ENCODE measurements at places on chromosomes 3 and 15.

DNA sequence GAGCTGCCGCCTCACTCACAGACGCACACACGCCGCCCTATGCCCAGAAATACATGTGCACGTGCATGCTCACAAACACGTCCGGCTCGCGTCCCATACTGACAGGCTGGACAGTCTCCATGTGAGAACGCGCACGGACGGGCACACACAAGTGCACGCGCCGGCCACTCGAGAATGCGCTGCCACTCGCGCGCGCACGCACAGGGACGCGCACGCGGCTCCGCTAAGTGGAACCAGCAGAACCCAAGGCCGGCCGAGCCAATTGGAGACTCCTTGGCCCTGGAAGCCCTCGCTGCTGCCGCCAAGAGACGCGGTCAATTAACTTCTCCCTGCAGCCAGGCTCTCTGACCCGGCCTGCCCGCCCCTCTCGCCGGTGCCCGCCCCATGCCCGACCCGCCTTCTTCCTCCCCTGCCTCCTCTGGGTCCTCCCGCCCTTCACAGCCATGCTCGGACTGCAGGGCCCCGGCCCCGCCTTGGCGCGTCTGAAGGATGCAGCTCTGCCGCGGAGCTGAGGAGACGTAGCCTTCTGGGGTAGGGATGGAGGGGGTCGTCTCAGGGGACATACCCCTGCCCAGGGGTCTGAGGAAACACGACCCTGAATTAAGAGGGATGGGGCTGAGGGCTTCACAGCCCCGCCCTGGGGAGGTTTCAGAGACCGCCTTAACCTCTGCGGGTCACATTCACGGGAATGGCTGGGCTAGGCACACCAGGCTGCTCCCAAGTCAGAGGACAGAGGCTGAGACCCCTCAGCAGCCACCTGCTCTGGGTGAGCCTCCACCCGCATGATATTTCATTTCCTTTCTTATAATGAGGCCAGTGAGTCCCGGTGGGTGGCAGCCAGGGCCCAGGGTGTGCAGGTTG lies 15.0 kb downstream of the PTH1R start:
- no peak for DNase-seq

DNA sequence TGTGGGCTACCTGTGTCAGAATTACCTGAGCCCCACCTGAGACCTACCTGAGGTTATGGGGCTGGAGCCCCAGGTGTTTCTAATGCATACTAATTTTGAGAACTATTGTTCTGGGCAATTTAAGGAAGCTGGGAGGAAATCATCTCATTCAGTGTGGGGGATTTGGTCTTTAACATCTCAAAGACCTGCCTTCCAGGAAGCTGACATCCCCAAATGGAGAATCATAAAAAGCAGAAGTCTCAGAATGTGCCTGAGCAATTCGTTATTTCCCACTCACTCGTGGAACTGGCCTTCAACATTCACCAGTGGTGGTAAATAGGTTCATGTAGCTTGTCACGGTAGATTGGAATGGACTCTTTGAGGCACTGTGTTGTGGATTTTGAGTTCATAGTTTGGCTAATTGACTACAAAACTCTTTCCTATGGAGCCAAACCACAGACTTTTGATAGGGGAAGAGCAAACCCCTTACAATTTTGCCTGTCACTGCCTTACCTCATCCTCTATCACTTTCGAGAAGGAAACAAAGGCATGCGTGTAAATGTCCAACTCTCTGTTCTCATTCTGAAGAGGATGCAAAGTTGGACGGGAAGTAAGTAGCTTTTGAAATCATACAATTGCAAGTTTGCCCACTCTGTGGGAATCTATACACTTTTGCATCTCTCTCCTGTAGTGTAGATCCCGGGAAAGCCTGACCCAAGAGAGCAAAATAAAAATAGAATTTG lies 521.0 kb upstream of the MDFIC2 start:
- no peak for DNase-seq

- DNase-seq, result no peak
These were observed 631 bp downstream of the CYP1A1 start for GRCh38 chr15:74724570-74725224.

DNA sequence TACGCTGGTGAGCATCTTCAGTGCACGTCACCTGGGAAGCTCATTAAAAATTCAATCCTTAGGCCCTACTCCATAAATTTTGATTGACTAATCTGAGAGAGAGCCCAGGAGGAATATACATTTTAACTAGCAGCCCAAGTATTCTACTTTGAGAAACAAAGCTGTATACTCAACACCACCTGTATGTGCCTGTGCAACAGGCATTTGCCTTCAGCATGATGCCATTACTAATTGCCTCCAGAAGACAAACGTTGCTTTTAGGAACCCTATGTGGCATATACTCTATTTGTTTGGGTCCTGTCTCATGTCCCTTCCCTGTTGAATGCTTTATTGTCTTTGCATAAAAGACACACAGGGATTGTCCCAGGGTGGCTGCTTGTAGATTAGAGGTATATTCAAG lies 7.7 kb downstream of the ASTE1 start:
- no peak for DNase-seq

- DNase-seq, result no peak
These were observed 193.6 kb downstream of the UBE2E2 start for GRCh38 chr3:23396746-23397145.

- no peak for DNase-seq
These were observed 1.0 kb downstream of the HYAL1 start for GRCh38 chr3:50302095-50303012.

DNA sequence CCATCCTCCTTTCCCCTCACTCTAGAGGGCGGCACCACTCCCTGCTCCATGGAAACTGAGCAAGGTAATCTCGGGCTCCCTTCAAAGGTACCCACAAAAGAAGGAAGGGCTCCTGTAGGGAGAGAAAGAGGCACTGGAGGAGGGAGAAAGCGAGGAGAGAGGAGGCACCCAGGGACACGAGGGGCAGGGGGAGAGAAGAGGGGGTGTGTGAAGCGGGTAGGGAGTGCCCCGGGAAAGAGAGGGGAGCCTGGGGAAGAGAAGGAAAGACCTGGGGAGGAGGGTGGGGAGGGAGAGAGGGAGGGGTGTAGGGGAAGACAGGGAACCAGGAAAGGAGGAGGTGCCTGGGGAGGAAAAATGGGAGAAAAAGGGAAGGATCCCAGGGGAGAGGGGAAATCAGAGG lies 523 bp downstream of the VILL start:
- DNase-seq, result no peak

DNA sequence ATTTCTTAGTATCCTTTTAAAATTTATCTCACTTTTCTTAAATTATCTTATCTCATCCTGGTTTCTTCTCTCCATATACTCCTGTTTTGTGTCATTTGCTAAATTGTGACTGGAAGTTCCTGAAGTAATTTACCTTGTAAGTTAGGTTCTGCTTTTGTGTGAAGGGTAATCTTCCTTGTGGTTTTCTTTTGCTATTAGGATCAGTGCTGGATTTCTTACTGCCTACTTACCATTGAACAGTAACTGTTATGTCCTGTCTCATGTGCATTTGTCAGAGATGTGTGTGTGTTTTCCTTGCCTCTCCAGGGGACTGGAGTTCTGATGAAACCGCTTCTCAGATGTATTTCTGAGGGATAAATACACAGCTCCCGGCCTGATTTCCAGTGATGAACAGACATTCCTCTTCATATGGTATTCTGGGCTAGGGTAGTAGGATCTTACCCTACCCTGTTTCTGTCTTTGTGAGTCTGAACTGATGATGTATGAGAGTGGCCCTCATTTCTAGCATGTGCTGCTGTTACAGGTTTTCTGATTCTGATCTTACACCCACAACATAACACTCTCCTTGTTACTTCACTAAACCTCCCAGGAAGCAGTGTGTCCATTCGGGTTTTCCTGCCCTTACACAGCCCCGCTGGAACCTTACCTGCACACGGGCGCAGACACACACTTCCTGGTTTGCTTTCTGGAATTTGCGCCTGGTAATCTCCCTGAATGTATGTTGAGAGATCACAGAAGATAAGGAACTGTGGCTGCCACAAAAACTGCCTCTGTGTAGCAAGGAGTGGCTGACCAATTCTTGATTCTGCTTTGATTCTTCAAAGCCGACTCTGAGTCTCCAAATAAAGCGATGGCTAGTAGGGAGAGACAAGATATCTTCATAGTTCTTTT lies 14.7 kb downstream of the PAK2 start:
- DNase-seq, result no peak

DNA sequence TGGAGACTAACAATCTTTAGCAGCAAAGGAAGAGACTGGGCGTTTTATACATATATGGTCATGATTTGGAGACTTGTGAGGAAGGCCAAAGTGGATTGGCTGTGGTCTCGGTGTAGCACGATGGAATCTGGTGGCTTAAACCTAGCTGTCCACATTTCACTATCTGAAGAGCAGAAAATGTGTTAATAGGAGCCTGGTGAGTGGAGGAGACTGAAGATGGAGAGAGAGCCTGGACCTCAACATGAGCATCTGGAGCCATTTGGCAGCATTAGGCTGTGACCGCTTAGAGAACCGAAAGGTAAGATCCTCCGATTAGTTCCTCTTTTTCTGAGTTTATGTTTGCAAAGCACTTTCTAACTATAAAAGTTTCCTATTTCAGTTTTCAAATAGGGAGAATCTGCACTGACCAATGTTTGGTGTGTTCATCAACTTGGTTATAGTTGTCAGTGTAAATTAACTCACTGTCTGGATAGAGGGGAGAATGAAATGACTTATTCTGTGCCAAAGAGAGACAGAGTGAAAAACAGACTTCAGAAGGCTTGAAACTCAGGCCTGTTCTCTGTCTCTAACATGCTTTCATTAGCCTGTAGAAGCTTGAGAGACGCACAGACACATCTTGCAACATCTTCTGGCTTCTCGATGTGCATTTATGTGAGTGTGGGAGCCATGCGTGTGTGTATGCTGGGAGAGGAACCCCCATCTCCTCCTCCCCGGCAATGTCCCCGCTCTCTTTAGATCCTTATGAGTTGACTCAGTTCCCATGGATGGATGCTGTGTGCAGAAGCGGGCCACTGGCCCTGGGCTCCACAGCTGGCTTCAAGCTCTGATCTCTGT lies 244.7 kb upstream of the TBL1XR1 start:
- no peak for DNase-seq

DNA sequence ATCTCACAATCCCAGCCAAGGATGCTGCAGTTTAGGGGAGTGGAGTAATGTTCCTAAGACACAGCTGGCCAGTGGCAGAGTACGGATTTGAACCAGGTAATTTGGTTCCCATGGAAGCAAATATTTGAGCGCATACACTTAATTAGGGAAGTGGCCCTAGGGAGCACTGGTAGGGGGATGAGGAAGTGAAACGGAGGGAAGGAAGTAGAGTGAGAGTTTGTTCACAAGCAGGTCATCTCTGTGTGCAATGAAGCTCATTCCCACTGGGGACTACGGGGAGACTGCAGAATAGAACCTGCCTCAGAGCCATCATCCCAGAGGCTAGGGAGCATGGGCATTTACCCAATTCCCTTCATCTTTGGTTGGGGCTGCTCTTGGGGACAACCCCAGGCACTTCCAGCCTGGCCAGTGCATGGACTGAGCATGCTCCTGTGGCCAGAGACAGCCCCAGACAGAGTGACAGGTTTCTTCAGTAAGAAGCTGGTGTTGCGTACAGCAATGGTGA lies 317.2 kb upstream of the PROK2 start:
- no peak for DNase-seq

- no peak for DNase-seq
These were observed 687 bp downstream of the GPR176 start for GRCh38 chr15:39919411-39919747.

GRCh38 chr15:67303490-67304363 lies 49.1 kb downstream of the IQCH start:
- DNase-seq, result no peak

- no peak for DNase-seq
These were observed 504.6 kb upstream of the NECTIN3 start for GRCh38 chr3:110567029-110567428.

GRCh38 chr3:123084738-123085237 lies 18.0 kb downstream of the PDIA5 start:
- DNase-seq, result no peak

DNA sequence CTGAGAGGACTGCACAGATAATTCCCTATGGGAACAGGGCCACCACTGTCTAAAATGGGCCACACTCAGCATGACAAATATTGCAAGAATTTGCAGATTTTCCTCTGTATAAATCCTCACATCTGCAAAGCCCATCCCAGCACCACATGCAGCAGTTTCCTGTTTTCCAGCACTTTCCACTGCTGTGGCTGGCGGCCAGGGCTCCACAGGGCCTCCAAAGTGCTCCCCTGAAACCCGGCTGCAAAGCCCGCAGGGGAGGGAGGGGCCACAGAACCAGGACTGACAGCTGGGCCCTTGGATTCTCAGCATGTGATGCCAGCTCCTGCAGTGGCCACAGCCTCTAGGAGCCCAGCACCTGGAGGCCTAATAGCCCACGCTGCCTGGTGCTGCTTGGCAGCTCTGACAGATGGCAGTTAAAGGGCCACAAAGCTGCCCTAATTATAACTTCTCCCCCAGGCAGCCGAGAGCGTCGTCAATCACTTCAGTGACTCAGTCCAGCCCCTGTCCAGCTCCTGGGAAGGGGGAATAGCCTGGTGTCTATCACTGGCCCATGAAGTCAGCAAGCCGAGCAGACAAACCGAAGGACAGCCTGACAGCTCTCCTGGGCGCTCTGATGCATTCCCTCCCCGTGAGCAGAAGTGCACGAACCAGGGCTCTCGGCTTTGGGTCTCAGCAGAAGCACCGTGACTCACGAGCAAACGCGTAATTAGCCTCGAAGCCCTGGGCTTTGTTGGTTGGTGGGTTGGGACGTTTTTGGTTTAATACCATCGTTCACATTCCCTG lies 4.7 kb downstream of the LRRC15 start:
- no peak for DNase-seq

- DNase-seq, result no peak
These were observed 128.4 kb upstream of the HACD2 start for GRCh38 chr3:123713211-123713610.

DNA sequence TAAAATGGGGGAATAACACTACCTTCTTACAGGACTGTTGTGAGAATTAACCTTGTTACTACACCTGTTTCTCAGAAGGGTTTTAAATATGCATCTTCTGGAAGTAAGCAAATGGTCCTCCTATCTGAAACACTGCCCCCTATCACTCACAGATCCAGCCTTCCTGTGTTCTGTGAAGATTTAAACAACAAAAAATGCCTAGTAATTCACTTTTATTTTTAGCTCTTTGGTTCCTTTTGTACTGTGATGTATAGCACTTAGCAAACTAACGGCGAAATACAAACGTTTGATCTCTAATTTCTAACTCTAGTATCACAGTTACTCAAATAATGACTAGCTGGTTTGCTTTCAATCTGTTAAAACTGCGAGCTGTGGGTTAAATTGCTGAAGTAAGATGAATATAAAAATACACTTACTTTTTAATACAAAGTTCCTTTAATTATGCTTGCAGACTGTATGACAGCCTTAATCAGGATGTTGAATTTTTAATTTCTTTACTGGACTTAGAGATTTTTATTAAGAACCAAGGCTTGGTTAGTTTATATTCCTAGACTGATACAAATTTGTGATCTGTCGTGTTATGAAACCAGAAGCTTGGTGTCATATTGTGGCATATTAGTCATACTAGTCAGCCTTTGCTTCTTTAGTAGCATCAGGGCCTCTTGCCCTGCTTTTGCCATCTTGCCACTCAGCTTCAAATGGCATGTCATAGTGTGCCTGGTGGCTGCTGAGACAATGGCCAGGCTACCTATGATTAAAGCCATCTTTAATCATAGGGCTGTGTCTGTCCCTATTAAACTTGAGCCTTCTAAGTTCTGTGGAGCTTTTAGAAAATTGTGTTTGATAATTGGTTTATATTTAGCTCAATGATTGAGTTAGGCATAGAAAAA lies 9.2 kb downstream of the EIF3J start:
- no peak for DNase-seq

Measured in effector CD4-positive, alpha-beta T cell (primary cell).